ENCODE measurements at places on chromosomes 5 and 9.

GRCh38 chr9:16120727-16121126, 567.9 kb downstream of the CCDC171 start:
- no peak for DNase-seq

- no peak for DNase-seq
Measured at GRCh38 chr5:128669803-128670202, 131.8 kb upstream of the FBN2 start.

- DNase-seq, result no peak
Measured at GRCh38 chr5:518721-519120, 5.5 kb downstream of the SLC9A3 start.

GRCh38 chr5:58383448-58383847, 76.4 kb downstream of the PLK2 start:
- no peak for DNase-seq

- DNase-seq, result no peak
Measured at GRCh38 chr5:43711496-43711895, 108.5 kb downstream of the NNT start.

GRCh38 chr9:136342181-136343120, 15.1 kb downstream of the GPSM1 start:
- DNase-seq, result no peak

GRCh38 chr9:6409811-6410210, 3.2 kb upstream of the UHRF2 start:
- DNase-seq, result no peak

- DNase-seq, result no peak
Measured at GRCh38 chr5:125847561-125847960, 575.6 kb upstream of the GRAMD2B start.

- no peak for DNase-seq
Measured at GRCh38 chr9:130138171-130138653, 34.0 kb upstream of the NCS1 start.

DNA sequence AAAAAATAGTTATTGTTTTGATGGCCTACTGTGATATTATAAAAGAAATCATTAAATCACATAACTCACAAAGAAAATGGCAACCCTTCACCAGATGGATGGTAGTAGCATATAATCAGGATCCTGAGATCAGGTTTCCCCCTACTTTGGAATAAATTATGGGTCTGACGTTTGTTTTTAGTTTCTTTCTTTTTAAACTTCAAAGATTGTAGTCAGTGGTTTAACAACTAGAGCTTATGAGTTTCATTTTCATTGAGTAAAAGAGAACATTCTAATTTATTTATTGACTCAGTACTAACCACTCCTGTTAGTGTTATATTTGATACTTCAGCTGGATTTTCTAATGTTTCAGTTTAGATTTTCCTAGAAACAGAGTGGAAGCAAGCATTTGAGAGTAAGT, 218.0 kb upstream of the PCSK5 start:
- DNase-seq, result no peak

GRCh38 chr9:133924453-133924852, 67.7 kb downstream of the VAV2 start:
- no peak for DNase-seq

DNA sequence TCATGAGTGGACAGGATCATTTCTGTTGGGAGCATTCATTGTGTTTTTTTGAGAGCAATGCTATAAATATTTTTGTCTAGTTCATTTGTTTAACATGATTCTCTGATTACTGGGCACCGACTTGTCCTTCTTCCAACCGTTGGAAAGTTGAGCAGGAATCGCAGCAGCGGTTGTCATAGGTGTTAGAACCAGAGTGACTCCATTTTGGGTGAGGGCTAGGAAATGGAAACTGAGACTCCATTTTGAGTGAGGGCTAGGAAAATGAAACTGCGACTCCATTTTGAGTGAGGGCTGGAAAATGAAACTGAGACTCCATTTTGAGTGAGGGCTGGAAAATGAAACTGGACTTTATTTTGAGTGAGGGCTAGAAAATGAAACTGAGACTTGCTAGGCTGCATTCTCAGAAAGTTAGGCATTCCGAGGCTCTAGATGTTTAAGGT, 100.6 kb downstream of the ICE1 start:
- DNase-seq, result no peak

DNA sequence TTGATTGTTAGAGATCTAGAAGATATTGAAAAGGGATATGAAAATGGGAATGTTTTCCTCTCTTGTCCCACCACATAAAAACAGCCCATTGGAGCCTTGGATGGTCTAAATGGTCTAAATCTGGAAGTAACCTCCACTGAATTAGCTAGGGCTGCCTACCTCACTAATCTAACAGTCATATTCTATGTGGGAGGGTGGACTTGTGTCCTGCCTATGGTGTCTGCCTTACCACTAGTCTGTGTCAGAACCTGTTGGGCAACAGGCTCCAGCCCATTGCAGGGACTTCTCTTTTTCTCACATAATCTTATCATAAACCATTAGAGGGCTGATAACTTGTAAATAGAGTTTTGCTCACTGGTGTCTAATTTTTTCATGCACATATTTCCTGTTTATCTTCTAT, 548.8 kb upstream of the CDH18 start:
- DNase-seq, result no peak

GRCh38 chr5:7650755-7651154, 200.2 kb downstream of the CFAP90 start:
- DNase-seq, result no peak

- no peak for DNase-seq
Measured at GRCh38 chr5:83555263-83555662, 83.7 kb downstream of the VCAN start.

GRCh38 chr9:3992222-3992621, 307.6 kb downstream of the GLIS3 start:
- DNase-seq, result no peak

DNA sequence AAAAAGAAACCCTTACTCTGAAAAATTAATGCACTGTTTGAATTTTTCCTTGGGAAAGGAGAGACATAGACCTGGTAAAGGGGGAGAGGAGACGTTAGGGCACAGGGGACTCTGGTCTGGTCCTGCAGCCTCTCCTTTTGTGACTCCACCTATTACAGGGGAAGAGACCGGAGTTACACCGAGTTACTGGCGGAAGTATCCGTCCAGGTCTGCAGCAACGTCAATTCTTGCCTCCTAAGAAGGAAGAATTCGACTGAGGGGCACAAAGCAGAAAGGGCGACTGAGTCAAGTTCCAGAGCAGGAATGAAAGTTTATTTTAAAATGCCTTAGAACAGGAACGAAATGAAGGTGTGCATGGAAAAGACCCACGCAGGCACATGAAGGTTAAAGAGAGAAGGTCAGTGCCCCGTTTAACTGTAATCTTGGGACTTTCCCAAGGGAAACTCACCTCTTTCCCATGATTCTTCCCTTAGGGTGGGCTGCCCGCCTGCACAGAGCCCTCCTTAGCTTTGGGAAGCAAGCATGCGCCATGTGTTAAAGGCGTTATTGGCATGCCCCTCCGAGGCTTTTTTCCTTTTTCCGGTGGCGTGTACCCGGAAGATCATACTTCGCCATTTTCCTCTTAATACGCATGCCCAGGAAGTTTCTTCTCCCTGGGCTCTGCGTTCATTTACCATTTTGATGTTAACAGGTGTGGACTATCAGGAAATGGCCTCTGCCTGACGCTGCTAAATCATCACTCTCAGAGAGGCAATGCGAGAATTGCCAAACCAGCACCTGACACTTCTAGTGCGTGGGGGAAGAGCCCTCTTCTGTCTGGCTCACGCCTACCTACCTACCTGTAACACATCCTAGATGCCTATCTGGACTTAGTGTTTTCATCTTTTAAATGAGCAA, 409.6 kb upstream of the PAPPA start:
- DNase-seq, result no peak

DNA sequence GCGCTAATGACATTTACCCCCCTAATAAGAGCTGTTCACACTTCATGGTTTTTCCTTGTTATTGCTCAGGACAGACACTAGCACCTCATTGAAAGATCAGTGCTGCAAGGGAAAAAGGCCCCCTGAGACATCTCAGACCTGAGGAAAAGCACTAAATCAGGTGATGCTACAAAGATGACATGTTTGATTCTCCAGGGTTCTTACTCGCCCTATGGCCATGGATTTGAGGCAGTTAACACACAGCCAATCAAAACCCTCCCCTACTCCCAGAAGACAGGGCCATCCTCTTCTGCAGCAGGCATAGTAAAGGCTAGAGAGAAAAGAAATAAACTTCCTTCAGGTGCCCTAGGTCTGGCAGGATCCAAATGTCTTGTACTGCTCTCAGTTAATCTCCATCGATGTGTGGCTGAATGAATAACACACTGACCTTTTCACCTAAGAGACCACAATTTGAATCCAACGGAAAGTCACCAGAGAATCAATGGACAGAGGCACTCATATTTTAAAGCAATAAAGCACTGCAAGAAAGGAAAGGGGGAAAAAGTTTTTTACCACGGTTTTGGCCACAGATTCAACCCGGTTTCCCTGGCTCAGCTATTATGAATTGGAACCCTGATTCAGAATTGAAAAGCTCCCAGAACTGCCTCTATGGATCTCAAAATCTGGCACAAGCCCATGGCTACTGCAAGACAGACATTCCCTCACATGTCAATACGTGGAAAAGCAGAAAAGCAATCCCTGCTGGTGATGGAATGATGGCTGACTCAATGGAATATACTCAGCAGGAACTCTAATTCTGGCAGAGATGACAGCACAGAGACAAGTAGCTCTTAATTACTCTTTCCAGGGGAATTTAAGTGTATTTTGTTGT, 329.5 kb downstream of the BNC2 start:
- DNase-seq, result no peak

- no peak for DNase-seq
Measured at GRCh38 chr5:132668706-132669454, 4.9 kb upstream of the IL4 start.

- DNase-seq, result no peak
Measured at GRCh38 chr5:39138892-39139291, 64.7 kb upstream of the RICTOR start.

GRCh38 chr5:171744264-171744663, 41.4 kb upstream of the SMIM23 start:
- DNase-seq, result no peak

- no peak for DNase-seq
Measured at GRCh38 chr5:73564675-73565074, 764 bp downstream of the ANKRA2 start.

DNA sequence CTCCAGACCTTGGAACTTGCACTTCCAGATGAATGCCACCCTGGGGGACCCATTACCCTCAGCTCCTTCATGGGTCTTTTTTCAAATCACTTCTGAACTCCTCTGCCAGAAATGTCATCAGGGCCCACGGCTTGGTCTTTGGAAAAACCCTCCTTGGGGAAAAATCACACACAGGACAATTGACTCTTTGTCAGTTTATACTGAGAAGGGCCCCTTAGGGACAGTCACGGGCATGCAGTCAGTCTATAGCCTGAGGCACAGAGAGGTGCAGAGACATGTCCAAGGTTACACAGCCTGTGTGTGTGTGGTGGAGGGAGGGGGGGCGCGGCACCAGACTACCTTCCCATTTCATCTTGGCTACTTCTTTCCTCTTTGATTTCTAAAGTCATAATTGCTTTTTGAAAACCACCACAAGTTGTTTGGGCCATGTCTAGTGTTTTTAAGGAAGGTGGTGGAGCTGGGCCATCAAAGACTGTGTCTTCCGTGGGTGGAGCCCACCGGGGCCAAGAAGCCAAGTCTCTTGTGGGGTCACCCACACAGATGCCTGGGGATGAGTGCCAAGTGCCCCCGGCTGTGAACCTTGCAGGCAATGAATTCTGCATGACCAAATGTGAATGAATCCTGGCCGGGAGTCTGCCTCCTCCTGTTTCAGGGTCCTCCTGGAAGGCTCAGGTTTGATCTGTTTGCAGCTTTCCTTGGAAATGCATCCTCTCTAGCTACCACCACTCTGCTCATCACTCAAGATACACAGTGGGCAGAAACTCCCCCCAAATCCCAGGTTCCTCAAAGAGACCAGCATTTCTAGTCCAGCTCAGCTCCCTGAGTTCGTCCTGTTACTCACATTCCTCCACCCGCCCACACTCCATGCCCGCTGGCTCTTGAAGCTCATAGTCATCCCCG, 200.1 kb upstream of the TBC1D2 start:
- DNase-seq, result no peak

- no peak for DNase-seq
Measured at GRCh38 chr5:44389090-44389822, at the start of gene FGF10. FGF10 (minus strand) TSS chr5:44389420; CDS start chr5:44388682, 738 bp downstream.

GRCh38 chr9:132007371-132008025, 72.2 kb downstream of the MED27 start:
- DNase-seq, result no peak

GRCh38 chr5:95244479-95244878, 40.4 kb downstream of the MCTP1 start:
- DNase-seq, result no peak

- DNase-seq, result no peak
Measured at GRCh38 chr5:143836161-143836725, 24.3 kb downstream of the HMHB1 start.

DNA sequence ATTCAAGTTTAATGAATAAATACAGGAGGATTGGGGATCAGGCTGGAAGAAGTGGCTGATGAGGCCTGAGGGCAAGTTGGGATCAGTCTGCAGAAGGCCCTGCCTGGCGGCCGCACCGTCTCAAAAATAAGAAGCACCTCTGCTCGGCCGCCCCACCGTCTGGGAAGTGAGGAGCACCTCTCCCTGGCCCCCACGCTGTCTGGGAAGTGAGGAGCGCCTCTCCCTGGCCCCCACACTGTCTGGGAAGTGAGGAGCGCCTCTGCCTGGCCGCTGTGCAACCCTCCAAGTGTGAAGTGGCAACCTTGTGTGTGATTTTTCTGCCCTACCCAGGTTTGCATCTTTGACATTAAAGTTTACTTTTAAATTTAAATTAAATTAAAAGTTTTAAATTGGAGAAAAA, 35.4 kb downstream of the POLR1E start:
- no peak for DNase-seq

- no peak for DNase-seq
Measured at GRCh38 chr5:172319708-172320441, 36.3 kb upstream of the UBTD2 start.

DNA sequence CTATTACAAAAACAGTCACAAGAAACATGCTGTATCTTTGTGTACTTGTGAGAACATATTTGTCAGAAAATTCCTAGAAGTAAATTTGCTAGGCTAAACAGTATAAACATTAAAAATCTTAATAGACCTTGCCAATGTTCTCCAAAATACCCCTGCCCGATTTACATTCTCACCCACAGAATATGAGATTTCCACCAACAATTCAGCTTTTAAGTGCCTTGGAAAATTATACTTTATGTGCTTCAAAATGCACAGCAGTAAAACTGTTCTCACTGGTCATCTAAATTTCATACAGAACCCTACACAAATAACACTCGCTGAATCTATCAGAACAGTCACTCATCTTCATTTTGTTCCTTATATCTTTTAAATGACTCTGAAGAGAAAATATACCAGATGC, 5.5 kb downstream of the MLLT3 start:
- no peak for DNase-seq

GRCh38 chr5:161547738-161548486, 1.4 kb upstream of the GABRB2 start:
- peak; percentile 16 for DNase-seq

DNA sequence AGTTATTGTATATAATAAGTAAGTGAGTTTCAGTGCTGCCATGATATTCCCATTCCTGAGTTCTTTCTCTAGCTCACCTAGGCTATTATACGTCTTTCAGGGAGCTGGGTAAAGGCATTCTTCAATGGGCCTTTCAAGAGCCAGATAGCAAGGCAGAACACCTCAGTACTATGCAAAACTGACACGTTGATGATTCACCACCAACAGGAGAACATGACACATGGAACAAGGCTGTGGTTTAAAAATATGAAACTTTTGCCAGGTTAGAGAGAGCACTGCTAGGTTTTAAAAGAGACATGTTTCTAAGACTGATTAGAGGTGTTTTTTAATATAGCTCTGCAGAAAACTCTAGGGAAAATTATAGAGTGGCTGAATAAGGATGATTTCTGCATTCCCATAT, 95.9 kb downstream of the UGCG start:
- DNase-seq, result no peak

- DNase-seq, result no peak
Measured at GRCh38 chr5:15243301-15244020, 256.5 kb upstream of the FBXL7 start.
